ENCODE measurements at places on chromosomes 7 and 10.

DNA sequence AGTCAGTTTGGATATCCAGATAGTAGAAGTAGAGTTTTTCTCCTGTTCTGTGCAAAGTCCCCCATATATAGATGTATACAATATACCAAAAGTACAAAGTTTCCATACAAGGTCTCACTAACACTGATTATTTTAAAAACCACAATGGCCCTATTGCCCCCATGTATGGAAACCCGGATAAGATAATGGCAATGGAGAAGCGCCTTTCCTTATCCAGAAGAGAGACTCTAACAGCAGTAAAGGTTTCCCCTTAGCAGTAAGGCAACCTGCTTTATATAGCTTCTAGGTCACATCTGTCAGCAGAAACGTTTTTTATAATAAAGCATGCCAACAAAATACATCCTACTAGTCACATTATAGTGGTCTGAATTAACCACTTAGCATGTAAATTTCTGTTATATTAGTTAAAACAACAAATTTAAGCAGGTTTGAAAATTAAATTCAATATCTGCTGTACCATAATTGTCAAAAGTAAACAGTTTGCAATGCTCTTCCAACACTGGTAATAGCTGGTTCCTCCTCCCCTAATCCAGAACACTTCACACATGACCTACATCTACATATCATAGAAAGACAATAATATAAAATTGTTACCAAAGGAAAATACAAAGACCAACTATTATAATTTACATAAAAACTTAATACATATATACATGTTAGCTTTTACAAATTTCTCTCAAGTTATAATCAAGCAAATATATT lies 22.4 kb downstream of the USP6NL start:
- DNase-seq, result no peak

DNA sequence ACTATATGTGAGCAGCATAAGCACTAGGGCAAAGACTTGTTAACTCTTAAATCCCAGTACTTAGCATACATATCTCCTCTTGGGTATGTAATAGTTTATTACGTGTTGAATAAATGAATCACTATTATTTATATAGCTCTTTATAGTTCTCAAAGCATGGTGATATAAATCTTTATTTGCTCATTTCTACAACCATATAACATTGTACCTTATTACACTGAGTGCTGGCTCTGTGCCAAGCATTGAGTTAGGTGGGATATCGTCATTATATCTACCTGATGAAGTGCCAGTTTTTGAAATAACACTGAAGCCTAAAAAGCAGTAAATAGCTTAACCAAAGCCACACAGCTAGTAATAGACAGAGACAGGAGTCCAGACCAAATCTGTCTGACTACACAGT lies 27.9 kb downstream of the AHR start:
- DNase-seq, result no peak

DNA sequence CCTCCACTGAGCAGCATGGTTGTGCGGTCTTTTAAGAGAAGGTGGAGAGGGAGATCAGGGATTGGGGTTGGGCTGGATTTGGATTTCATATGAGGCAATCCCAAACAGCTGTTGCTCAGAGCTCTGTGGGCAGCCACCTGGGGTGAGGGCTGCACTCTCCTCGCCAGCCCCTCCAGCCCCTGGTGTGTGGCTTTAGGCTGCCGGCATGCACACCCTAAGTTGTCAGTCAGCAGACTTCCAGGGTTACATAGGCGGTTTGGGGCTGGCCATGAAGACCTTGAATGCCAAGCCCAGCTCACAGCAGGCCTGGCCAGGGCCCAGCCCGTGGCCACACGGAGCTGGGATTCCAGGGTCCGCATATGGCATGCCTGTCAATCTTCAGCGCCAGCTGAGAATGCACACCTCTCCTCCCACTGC lies 54.8 kb downstream of the ZMIZ1 start:
- DNase-seq, result peak; percentile 94

DNA sequence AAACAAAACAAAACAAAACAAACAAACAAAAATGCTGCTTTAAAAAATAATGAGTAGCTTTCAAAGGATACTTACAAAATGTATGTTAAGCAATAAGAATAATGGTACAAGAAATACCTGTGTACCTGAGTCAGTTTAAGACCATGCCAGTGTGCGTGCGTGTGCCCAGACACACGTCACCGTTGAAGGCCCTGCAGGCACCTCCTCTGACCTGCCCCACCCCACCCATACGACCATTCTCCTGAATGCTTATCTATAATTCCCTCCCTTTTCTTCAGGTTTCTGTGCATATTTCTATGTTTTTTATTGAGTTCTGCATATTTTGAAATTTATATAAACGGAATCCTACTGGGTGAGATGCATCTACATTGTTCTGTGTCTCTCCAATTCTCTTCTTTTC lies 374.2 kb upstream of the KLF6 start:
- DNase-seq, result no peak

DNA sequence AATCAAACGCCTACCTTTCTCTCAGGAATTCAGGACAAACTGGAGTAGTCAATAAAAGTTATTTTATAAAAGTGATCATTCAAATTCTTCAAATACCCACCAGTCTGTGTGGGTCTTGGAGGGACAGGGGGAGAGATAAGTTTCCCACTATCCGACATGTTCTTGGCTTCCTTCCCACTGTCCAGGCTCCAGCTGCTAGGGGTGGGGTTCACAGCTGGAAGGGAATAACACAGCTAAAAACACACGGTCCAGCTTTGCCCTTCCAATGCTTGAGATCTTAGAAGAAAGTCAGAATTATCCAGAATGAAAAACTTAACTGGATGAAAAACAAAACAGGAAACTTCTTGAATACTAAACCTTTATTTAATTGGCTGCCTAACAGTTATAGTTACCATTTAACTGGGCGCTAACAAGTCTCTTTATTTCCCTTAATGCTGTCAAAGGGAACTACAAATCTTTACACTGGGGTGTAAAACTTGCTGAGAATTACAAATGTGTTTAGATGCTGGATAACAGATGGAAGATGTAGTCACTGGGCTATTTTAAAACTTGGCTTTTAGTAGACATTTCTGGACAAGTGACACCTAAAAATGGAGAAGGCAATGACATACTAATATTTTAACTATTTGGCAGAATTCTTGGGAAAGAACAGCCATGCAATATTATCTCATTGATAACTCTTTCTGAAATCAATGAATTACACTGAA lies 172.8 kb upstream of the IMMP2L start:
- no peak for DNase-seq
